ENCODE measurements at places on chromosomes 16 and 17.

GRCh38 chr17:80621997-80622357 lies 77.3 kb downstream of the RPTOR start:
- DNase-seq: no peak

- DNase-seq: peak; percentile 4
These were observed 214.1 kb downstream of the HS3ST3B1 start for GRCh38 chr17:14514973-14515372.

DNA sequence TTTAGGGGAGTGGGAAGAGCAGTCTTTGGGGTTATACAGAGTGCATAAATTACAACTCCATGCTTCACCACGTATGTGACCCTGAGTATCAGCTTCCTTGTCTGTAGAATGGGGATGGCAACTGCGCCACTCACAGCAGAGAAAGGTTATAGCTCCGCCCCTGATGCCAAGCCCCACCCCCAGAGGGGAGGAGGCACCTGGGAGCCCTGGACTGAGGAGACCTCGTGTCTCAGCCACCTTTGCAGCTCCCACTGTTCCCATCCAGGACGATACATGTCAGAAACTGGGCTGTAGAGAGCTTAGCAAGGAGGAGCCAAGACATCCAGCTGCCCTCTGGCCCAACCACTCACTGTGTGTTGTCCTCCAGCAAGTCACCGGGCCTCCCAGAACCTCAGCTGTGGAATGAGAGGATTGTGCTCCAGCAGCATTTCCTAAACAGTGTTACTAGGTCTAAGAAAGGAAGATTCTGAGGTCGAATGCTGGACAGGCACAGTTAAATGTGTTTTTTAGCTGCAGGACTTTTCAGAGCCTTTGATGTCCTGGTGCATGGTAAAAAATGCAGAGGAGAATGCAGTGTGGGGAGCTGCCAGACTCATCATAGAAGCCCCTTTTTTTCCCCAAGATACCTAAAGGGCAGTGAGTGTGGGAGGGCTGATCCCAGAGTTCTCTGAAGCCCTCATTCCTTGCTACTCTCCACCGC lies 49.4 kb downstream of the BEAN1 start:
- DNase-seq: no peak

GRCh38 chr17:34126965-34127364 lies 128.1 kb upstream of the CCL2 start:
- no peak for DNase-seq

DNA sequence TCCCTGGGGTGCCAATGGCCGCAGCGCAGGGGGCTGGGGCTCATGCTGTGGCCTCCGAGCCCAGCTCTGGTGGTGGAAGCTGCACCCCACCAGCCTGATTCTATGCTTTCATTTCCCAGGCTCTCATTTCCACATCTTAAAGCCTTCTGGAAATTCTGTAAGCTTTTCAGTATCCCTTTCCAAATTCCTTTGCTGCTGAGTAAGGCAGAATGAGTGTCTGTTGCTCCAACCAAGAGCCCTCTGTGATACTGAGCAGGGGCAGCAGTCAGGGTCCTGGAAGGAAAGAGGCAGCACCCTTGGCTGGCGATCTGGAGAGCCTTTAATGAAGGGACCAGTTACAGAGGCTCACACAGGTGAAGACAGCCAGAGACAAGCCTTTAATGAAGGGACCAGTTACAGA lies 79.5 kb upstream of the FOXF1 start:
- no peak for DNase-seq

DNA sequence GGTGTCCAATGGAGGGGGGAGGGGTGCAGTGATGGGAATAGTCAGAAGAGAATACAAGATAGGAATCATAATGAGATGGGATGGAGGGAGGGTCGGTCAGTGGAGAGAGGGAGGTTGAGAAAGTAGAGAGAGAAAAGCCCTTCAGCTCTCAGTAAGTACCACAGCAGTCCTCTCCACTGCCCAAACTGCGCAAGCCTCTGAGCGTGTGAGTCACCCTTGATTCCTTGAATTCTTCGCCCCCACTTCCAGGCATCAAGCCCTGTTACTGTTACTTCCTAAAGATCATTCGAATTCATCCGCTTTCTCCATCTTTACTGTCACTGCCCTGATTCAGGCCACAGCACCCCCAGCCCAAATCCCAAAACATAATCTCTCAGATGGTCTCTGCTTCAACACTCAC lies 2.5 kb downstream of the GUCY2D start:
- peak; percentile 88 for DNase-seq

GRCh38 chr17:68184141-68184571 lies 63.7 kb upstream of the AMZ2 start:
- no peak for DNase-seq

DNA sequence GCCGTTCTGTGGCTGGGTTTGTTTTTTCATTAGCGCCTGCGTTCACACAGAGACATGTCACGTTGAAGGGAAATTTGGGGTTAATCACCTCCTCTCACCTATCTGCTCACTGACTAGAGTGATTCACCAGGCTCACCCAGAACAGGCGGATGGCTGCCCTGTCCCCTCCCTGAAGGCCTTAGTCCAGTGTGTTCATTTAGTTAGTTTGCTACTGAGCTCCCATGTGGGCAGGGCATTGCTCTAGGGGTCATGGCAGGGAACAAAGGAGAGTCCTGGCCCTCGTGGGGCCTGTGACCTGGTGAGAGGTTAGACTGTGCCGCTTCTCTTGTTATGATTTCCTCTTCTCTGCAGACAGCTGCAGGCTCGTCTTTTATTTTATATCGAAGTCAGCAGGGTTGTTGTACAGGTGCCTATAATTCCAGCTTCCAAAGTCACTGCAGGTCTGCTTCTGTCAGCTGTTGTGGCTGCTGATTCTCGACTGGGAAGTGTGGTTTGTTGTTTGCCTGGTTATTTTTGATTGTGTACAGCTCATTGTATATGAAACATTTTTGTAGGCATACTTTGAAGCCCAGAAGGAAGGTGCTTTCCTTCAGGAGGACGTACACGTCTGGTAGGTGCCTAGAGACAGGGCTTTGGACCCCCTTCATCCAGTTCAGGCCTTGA lies 73.4 kb upstream of the GSE1 start:
- no peak for DNase-seq

DNA sequence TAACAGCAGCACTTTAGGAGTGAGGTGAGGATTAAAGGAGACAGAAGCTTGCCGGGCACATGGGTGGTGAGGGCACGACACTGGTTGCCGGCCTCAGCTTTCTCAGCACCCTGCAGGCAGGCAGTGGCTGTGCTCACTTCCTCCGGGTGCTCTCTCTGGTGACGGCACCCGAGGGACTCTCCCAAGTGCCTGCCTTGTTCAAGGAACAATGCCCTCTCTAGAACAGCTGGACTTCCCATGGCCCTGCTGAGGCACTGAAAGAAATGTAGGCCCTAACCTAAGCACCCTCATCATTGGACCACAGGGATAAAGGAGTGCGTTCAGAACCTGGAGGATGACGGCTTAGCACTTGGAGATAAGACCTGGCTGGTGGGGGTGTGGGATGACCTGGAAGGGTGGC lies 72.7 kb downstream of the N4BP1 start:
- no peak for DNase-seq

DNA sequence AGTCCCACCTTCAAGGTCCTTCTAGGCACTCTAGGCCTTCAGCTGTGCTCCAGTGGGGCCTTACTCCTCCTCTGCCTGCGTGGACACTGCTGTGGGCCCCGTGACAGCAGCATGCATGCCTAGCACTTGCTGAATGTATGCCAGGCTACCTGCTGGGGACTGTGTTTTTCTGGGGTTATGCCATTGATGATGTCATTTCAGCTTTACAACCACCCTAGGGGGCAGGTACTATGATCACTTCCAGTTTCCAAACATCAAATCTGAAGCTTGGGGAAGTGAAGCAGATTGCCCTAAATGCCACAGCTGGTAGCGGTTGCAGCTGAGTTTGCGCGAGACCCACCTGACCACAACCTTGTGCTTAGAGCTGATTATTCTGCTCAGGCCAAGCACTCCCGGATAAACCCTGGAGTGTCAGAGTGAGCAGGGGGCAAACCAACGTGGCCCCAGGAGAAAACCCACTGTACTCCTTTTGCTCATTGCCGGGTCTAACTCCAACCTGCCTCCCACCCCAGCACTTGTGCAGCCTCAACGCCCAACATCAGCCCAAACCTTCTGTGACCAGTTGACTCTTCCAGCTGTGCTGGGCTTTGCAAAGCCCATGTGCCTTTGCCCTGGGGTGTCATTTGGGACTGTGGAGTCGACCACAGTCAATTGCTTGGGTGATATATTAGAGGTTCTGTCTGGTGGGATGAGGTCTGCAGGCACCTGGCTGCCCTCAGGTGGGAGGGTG lies 168.4 kb downstream of the ENGASE start:
- no peak for DNase-seq

GRCh38 chr16:77539421-77540034 lies 104.7 kb upstream of the ADAMTS18 start:
- DNase-seq: no peak

- no peak for DNase-seq
These were observed 24.3 kb downstream of the LITAF start for GRCh38 chr16:11562411-11562810.

GRCh38 chr17:67063141-67063540 lies 18.8 kb downstream of the CACNG1 start:
- peak; percentile 53 for DNase-seq

GRCh38 chr16:30087181-30087898 lies 4.4 kb downstream of the TBX6 start:
- DNase-seq: no peak

DNA sequence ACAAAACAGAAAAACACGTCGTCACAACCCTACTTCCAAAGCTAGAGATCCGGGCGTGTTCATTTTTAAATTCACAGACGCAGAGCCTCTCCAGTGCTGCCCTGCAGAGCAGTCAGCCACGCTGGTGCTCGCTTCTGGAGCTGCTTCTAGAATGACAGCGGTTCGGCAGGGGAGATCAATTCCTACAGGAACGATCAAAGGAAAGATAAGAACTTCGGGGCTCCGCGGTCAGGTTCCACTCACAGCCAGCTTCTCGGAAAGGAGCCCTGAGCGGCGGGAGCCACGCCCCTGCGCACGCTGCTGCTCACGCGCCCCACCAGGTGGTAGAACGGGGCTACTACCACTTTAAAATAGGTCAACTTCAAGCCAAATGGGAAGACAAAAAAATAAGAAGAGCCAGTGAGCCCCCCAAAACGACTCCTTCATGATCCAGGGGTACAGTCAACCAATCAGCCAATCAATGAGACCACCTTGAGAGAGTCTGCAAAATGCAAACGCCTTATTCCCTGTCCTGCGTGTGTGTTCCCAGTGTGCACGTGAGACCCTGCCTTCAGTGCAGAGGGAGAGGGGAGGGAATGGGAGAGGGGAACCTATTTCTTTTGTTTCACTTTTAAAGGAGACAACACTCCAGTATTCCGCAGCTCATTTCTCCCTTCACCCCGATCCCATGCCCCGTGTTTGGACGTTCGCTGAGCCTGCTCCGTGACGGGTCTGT lies 209.7 kb downstream of the RBFOX3 start:
- DNase-seq: peak; percentile 56

- no peak for DNase-seq
These were observed 10.7 kb downstream of the WIPI1 start for GRCh38 chr17:68446626-68447041.

- DNase-seq: no peak
These were observed 40.4 kb upstream of the C16orf78 start for GRCh38 chr16:49333259-49333597.

- DNase-seq: no peak
These were observed 211.5 kb upstream of the TNRC6C start for GRCh38 chr17:77746896-77747554.

DNA sequence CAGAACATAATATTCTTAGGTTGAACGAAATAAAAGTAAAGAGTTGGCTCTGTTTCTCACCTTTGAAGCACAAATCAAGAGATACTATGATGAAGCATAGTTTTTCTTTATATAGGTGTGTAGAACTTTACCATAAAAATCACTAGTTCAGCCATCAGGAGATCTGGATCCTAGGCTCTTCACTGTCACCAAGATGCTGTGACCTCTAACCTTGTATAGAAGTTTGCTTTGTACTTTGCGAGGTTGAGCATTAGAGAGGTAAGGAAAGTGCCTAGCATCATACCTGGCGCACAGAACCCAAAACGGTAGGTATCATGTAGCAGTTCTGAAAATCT lies 553 bp upstream of the CDC6 start:
- DNase-seq: no peak
